Activated CD8-positive, alpha-beta memory T cell treated with anti-CD3 and anti-CD28 coated beads for 24 hours (primary cell): ENCODE measurements at places on chromosomes 1 and 21.

DNA sequence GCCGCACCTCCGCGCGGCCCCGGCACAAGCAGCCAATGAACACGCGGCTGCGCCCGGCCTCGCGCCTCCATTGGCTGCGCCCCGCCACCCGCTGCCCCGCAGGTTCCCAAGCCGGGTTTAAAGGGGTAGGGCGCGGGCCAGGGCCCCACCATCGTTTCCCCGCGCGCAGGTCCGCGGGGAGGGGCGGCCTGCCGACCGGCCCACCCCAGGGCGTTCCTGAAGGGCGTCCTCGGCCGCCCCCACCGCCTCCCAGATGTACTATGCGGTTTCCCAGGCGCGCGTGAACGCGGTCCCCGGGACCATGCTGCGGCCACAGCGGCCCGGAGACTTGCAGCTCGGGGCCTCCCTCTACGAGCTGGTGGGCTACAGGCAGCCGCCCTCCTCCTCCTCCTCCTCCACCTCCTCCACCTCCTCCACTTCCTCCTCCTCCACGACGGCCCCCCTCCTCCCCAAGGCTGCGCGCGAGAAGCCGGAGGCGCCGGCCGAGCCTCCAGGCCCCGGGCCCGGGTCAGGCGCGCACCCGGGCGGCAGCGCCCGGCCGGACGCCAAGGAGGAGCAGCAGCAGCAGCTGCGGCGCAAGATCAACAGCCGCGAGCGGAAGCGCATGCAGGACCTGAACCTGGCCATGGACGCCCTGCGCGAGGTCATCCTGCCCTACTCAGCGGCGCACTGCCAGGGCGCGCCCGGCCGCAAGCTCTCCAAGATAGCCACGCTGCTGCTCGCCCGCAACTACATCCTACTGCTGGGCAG is at the start of gene OLIG1:
Gene OLIG1, plus strand, starts transcription at position 148 of the 750 bp plus-strand sequence. Its CDS starts 106 bp downstream, at position 254.
- DNase-seq: peak; percentile 69

GRCh38 chr1:75861831-75862230 is 65.1 kb downstream of the MSH4 start:
- no peak for DNase-seq

DNA sequence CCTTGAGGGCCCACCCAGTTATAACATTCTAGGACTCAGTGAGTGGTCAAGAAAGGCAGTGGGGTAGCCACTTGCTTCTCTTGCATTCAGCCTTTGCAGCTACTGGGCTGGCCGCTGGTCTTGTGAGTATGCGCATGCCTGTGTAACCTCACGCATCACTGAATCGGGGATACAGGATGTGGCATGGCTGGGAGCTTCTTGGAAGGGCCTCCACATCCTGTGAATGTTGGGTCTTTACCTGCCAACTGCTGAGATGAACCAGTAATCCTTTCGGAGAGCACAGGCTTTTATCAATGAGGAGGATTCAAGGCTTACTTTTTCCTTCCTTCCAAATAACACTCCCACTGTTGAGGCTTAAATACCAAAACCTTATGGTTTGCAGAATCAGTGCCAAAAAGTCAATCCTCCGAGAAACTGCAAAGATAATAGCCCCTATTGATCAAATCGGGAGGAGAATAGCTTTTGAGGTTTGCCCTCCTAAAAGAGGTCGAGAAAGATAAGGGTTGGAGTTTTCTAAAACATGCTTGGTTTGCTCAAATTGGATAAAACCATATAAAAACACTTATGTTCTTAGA is 198.9 kb upstream of the UBE2U start:
- no peak for DNase-seq

GRCh38 chr1:77245830-77246229 is 26.6 kb upstream of the PIGK start:
- DNase-seq: no peak

DNA sequence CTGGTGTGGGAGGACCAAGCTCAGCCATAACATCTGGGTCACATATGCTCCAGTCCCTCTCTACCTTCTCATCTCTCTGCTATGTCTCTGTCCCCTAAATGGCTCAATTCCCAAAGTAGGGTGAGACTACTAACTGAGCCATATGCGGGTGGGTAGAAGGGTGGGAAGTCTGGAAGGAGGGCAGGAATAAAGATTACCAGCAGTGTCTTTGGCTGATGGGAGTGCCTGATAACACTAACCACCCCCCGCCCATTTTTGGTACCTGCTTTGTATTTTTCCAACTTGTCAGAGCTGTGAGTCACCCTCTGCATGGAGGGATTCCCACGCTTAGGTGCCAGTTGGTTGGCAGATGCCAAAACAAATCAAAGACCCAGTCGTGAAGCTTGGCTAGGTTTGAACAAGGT is 14.9 kb upstream of the SSBP3 start:
- DNase-seq: no peak

DNA sequence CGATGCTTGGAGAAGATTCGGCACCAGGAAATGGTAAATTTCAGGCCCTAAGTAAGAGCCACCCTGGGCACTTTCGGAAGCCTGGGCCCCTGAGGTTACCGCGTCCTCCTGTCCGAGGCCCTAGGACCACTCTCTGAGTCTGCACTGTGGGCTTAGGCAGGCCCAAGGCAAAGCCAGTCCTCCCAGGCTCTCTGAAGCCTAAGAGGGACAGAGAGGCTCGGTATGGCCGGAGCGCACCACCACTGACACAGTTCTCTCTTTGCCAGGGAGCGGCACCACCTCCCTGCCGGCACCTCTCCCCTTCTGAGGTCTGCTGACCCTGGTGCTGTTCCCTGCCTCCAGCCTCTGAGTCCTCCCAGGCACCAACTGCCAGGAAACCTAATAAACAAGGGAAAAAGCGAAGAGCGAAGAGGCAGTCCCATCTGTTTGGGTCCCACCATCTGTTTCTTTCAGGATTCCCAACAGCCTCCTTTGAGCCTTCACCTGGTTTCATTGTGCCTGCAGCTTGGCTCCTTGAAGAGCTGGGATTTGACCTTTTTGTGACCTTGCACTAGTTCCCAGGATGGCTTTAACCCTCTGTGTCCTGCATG is 57.7 kb downstream of the VWA5B1 start:
- no peak for DNase-seq

DNA sequence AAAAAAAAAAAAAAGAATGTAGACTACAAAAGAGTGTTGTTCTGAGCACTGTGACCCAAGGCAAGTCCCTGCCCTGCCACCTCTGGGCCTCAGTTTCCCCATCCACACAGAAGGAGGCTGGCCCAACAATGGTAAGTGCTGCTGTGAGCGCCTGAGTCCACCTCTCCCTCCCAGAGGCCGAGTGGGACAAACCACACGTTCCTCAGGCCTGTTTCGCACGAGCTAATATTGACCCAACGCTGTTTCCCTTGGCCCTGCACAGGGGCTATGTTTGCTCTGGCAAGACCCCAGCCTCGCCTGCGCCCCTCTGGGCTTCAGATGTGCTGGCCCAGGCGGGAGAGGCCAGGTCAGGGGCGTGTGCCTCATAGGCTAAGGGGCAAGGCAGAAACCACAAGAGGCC is 12.6 kb upstream of the LAPTM5 start:
- no peak for DNase-seq

DNA sequence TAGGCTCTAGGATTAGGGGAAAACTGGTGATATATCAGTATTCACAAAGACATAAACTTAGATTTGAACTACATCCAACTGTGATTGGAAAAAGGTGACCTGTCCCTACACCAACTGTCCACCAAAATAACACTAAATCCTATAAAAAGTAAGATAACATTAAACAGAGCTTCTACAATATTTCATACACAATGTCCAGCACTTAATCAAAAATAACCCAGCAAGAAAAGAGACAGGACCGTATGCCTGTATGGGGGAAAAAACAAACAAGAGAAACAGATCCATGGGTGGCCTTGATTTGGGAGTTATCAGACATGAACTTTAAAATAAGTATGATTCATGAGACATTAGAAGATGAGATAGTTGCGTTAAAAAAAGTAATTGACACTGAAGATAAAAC is 9.7 kb upstream of the COL6A2 start:
- DNase-seq: no peak

- peak; percentile 78 for DNase-seq
These were observed 12.1 kb downstream of the IRF2BP2 start for GRCh38 chr1:234597894-234598293.

GRCh38 chr1:210905365-210905904 is 228.5 kb downstream of the KCNH1 start:
- no peak for DNase-seq

GRCh38 chr1:118945489-118945888 is 42.7 kb downstream of the TBX15 start:
- DNase-seq: no peak

DNA sequence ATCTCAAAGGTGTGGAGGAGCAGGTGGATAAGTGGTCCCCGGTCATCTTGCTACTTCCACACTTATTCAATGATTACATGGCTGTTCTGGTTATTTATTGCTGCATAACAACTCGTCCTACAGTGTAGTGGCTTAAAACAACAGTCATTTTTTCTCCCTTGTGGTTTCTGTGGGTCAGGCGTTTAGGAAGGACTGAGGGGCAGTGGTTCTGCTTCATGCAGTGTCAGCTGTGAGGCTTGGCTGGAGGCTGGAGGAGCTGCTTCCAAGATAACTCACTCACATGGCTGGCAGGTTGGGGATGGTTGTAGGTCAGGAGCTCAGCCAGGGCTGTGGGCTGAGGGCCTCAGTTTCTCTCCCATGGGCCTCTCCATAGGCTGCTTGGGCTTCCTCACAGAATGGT is 5.9 kb upstream of the SLC6A17 start:
- DNase-seq: no peak

- DNase-seq: no peak
These were observed 30.2 kb upstream of the DISC1 start for GRCh38 chr1:231596337-231596791.

- no peak for DNase-seq
These were observed 241.6 kb downstream of the SMYD3 start for GRCh38 chr1:246265481-246265880.

DNA sequence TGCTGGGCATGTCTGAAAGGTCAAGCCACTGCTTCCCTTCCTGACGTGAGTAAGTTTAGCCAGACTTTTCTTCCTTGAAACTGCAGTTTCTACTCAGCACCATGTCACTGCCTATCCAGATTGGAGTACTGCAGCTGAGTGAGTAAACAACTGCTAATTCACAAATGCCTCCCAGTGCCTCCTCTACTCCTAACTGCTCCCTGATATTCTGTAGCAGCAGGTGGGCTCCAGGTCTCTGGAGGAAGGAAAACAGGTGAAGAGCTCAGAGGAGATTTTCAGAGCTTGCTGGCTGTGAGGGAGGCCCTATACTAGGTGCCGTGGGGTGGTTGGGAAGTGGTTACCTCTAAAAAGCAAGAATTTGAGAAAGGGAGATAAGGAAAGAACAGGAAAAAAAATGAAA is 96.5 kb downstream of the KIF14 start:
- DNase-seq: no peak

- no peak for DNase-seq
These were observed 1352.7 kb upstream of the ADGRL2 start for GRCh38 chr1:80448081-80448480.

DNA sequence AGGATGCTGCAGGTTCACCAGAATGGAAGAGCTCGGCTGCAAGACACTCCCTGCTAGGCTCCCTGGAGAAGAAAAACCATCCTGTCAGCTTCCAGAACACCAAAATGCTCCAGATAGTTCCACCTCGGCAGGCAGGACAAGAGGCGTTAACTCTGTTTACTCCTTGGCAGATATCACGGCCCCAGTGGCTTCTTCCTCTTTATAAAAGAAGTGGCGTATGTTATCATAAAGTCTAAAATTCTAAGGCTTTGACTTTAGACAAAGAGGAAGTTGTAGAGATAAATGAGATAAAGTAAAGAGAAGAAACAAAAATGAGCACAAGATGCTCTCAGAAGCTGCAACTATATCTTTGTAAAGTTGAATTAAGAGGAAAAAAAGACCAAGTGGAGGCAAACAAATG is 24.3 kb upstream of the MTF1 start:
- DNase-seq: no peak

DNA sequence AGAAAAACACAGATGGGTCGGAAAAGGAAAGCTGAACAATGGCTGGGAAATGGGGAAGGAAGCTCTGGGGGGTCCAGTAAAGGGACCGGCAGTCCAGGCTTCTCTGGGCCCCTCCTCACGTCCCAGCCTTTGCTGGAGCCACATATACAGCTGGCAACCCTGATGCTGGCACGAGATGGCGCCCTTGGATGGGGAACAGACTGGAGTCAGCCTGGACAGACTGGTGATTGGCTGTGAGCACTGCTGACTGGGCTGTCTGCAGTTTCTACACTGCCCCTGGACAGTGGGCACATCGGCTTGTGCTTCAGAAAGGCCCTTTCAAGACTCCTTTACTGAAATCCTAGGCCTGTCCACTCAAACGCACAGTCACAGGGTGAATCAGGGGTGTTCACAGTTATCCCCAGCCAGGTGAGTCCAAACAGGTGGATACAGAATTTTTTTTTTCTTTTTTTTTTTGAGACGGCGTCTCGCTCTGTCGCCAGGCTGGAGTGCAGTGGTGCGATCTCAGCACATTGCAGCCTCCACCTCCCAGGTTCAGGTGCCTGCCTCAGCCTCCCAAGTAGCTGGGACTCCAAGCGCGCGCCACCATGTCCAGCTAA is 31.1 kb upstream of the ZBTB40 start:
- peak; percentile 70 for DNase-seq
